Neural crest cell (in vitro differentiated cells): ENCODE measurements at places on chromosomes 2 and 18.

DNA sequence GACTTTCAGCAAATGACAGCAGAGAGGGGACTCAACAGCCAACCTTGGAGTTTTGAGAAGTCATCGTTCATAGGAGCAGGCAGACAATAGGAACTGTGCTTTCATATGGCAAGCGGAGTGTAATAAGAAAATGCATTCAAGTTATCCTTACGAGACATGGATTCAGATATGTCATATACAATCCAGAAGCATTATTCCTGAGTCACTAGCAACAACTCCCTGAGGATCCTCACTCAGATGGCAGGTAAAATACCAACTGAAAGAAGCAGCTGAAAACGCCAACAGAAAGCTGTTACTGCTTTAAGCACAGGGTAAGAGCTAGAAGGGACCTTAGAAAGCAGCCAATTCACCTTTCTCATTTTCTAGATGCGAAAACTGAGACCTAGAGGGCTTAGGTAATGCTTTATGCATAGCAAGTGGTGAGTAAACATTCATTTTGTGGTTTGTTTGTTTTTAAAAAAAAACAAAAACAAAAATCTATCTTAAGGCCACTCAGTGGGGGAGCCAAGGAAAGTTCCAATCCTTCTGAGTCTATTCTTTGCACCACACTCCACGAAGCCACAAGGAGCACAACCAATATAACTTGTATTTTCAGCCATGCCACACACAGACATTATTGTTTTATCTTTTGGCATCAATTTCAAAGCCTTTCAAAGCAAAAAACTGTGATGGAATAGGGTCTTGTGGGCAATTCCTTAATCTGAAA lies 89.1 kb upstream of the RIOK3 start:
- no peak overlapping the region for H3K27ac ChIP-seq
- H3K36me3 ChIP-seq = peaks cover 5% of the 10 kb centered on the region
- no peak overlapping the region for H3K4me3 ChIP-seq
- H3K27me3 ChIP-seq = no peaks in the 10 kb centered on the region
- DNase-seq = no peak

DNA sequence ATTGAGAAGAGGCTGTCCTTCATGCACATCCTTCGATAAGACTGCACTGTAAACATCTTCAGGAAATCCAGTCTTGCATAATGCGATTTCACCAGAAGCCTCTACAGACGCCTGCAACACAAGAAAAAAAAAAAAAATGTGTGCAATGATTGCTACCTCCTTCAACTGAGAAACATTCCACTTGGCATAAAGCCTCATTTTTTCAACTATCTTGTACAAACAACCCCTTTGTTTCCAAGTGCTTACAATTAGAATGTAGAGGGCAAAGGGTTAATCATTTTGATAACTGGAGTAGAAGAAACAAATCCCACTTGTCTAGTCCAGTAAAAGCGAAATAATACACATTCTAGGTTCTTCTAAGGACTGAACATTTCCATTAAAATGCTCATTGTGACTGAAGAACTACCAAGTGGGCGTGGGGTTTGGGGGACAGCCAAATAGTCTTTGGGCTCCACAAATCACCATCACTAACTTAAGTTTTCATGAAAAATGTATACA lies 29.2 kb downstream of the CDH2 start:
- no peak overlapping the region for H3K27ac ChIP-seq
- DNase-seq = no peak
- peaks cover 3% of the 10 kb centered on the region for H3K36me3 ChIP-seq
- peaks cover 62% of the 10 kb centered on the region for H3K4me1 ChIP-seq

GRCh38 chr2:102660070-102660469 lies 40.7 kb downstream of the SLC9A2 start:
- H3K27ac ChIP-seq = no peak overlapping the region
- no peaks in the 10 kb centered on the region for H3K27me3 ChIP-seq
- H3K4me1 ChIP-seq = no peaks in the 10 kb centered on the region
- no peak for DNase-seq
- no peak overlapping the region for H3K4me3 ChIP-seq

GRCh38 chr18:59140302-59140885 lies 710 bp downstream of the SEC11C start:
- peaks cover 35% of the 10 kb centered on the region for H3K4me1 ChIP-seq
- peak overlapping the region; percentile 93 for H3K27ac ChIP-seq
- peak; percentile 4 for DNase-seq
- peak overlapping the region; percentile 82 for H3K4me3 ChIP-seq
- H3K27me3 ChIP-seq = peaks cover 31% of the 10 kb centered on the region

DNA sequence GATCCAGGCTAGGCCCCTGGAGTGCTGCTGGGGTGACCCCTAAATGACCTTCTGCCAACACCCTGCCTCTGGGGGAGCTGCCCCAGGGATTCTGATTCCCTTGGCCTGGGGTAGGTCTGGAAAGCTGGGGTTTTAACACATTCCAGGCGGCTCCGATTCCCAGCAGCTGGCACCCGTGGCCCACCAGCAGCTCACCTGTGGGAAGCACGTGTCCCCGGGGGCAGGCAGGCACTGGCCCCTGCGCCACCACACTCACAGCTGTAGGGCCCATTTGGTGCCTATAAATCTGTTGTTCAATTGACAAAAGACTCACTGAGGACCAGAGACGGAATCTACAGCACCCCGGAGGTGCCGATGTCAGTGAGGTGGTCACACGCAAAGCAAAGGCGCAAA lies 4.1 kb upstream of the KLHL30 start:
- H3K27me3 ChIP-seq = no peaks in the 10 kb centered on the region
- no peaks in the 10 kb centered on the region for H3K4me1 ChIP-seq
- no peak overlapping the region for H3K4me3 ChIP-seq
- DNase-seq = no peak
- H3K36me3 ChIP-seq = no peaks in the 10 kb centered on the region

- no peaks in the 10 kb centered on the region for H3K36me3 ChIP-seq
- peak overlapping the region; percentile 71 for H3K4me3 ChIP-seq
- H3K4me1 ChIP-seq = peaks cover 25% of the 10 kb centered on the region
- peaks cover 19% of the 10 kb centered on the region for H3K27me3 ChIP-seq
Observed at GRCh38 chr18:78813936-78814710, 165.5 kb upstream of the SALL3 start.

GRCh38 chr18:48399303-48400075 lies 9.7 kb downstream of the ZBTB7C start:
- peaks cover 33% of the 10 kb centered on the region for H3K27me3 ChIP-seq
- no peaks in the 10 kb centered on the region for H3K4me1 ChIP-seq
- no peak overlapping the region for H3K27ac ChIP-seq
- H3K36me3 ChIP-seq = no peaks in the 10 kb centered on the region

DNA sequence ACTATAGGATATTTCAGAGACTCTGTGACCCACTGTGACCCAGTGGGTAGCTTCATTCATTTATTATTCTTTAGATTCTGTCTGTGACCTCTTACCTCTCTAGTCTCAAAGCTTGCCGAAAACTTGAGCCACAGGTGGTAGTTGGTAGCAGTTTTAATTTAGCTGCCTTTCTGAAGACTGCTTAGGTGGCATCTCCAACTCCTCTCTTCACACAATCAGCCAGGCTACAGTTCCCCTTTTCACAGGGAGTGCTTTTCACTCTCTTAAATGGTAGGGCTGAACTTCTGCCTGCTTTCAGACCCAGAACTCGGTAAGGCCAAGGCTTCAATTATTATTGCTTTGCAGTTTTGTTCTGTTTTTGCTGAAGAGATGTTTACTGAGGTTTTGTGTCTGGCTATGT lies 349.6 kb downstream of the ARL6IP6 start:
- H3K27me3 ChIP-seq = no peaks in the 10 kb centered on the region
- H3K27ac ChIP-seq = no peak overlapping the region

- H3K36me3 ChIP-seq = no peaks in the 10 kb centered on the region
- no peak for DNase-seq
- H3K4me3 ChIP-seq = no peak overlapping the region
Observed at GRCh38 chr2:151395509-151396374, 14.0 kb upstream of the RIF1 start.

GRCh38 chr18:27270508-27270907 lies 85.4 kb upstream of the CHST9 start:
- no peak overlapping the region for H3K27ac ChIP-seq
- no peak overlapping the region for H3K4me3 ChIP-seq
- H3K27me3 ChIP-seq = no peaks in the 10 kb centered on the region
- DNase-seq = no peak

GRCh38 chr2:25145803-25146202 lies 22.6 kb downstream of the POMC start:
- H3K27me3 ChIP-seq = no peaks in the 10 kb centered on the region
- H3K36me3 ChIP-seq = peaks cover 15% of the 10 kb centered on the region
- H3K27ac ChIP-seq = no peak overlapping the region
- no peak for DNase-seq
- H3K4me1 ChIP-seq = no peaks in the 10 kb centered on the region

DNA sequence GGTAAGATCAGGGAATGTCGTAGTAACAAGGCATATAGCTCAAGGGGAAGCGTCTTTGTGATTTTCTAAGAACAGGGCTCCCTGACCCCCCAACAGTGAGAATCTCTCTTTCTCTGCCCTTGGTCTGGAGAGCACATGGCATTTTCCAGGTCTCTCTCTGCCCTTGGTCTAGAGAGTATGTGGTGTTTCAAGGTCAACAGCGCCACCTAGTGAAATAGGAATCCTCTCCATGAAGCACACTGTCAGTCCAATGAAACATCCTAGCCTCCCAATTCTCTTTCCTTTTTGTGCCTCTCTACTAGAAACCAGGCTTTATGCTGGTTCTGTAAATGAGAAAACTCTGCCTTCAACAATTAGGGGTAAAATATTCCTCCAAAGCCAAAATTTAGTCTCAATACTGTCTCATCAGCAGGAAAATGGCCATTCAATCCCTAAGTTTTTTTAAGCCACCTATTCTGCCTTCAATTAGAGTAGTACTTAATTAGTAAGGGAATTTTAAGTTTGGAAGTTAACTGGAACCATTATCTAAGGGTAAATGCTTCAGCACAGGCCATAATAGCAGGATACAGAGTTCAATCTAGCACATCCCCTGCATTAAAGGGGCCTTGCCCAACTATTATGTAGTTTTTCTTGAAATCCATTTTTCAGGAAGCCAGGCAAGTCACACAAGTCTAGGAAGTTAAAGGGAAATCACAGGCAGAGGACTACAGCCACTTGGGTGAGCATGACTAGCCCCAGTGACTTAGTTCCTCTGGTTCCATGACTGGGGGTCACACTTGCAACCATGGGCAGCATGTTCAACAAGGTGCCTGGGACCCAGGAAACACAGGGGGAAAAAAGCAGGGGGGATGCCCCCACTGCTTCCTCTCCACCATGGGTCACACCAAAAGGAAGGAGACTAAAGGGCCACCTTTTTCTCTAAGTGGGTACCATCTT lies 12.4 kb downstream of the DYM start:
- H3K36me3 ChIP-seq = peaks cover 49% of the 10 kb centered on the region
- H3K27me3 ChIP-seq = no peaks in the 10 kb centered on the region
- DNase-seq = peak; percentile 29

- H3K4me3 ChIP-seq = no peak overlapping the region
- no peak for DNase-seq
- H3K4me1 ChIP-seq = peaks cover 8% of the 10 kb centered on the region
- H3K27ac ChIP-seq = no peak overlapping the region
- H3K36me3 ChIP-seq = peaks cover 17% of the 10 kb centered on the region
- no peaks in the 10 kb centered on the region for H3K27me3 ChIP-seq
Observed at GRCh38 chr2:144718376-144718775, 198.5 kb upstream of the ZEB2 start.

GRCh38 chr2:158828378-158829164 lies 33.5 kb downstream of the DAPL1 start:
- no peaks in the 10 kb centered on the region for H3K36me3 ChIP-seq
- H3K27ac ChIP-seq = no peak overlapping the region
- no peak for DNase-seq
- no peaks in the 10 kb centered on the region for H3K4me1 ChIP-seq

DNA sequence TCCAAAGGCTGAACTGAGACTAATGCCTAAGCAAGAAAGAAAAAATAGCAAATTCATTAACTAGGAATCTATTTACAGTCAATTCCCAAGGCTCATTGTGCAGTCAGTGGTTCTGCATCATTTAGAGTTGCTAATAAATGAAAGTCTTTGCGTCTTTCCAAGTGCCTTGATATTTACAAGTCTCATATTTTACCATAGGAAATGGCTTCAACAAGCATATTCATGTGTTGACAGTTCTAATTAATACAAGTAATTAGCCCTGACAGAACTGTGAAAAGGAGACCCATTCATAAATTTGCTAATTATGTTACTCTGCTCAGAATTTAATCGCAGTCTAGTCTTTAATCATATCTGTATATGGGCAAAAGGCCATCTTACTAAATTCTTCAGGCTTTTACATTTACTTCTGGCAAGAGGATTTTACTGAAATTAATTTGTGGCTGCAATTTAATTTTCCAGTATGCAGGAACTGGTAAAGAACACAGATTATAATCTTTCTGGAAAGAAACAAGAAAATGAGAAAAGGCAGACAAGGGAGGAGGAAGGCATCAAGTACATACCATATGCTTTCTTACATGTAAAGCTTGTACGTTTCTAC lies 126.4 kb downstream of the RHBDD1 start:
- no peaks in the 10 kb centered on the region for H3K4me1 ChIP-seq
- H3K27ac ChIP-seq = no peak overlapping the region
- no peaks in the 10 kb centered on the region for H3K27me3 ChIP-seq
- no peak overlapping the region for H3K4me3 ChIP-seq
- peaks cover 11% of the 10 kb centered on the region for H3K36me3 ChIP-seq
- DNase-seq = no peak

GRCh38 chr2:121722479-121722878 lies 14.2 kb downstream of the NIFK start:
- DNase-seq = no peak
- H3K36me3 ChIP-seq = peaks cover 8% of the 10 kb centered on the region
- H3K27me3 ChIP-seq = no peaks in the 10 kb centered on the region
- no peaks in the 10 kb centered on the region for H3K4me1 ChIP-seq
- no peak overlapping the region for H3K27ac ChIP-seq

GRCh38 chr18:3916082-3916481 lies 466.1 kb downstream of the TGIF1 start:
- H3K4me1 ChIP-seq = no peaks in the 10 kb centered on the region
- H3K27ac ChIP-seq = no peak overlapping the region
- H3K27me3 ChIP-seq = no peaks in the 10 kb centered on the region

DNA sequence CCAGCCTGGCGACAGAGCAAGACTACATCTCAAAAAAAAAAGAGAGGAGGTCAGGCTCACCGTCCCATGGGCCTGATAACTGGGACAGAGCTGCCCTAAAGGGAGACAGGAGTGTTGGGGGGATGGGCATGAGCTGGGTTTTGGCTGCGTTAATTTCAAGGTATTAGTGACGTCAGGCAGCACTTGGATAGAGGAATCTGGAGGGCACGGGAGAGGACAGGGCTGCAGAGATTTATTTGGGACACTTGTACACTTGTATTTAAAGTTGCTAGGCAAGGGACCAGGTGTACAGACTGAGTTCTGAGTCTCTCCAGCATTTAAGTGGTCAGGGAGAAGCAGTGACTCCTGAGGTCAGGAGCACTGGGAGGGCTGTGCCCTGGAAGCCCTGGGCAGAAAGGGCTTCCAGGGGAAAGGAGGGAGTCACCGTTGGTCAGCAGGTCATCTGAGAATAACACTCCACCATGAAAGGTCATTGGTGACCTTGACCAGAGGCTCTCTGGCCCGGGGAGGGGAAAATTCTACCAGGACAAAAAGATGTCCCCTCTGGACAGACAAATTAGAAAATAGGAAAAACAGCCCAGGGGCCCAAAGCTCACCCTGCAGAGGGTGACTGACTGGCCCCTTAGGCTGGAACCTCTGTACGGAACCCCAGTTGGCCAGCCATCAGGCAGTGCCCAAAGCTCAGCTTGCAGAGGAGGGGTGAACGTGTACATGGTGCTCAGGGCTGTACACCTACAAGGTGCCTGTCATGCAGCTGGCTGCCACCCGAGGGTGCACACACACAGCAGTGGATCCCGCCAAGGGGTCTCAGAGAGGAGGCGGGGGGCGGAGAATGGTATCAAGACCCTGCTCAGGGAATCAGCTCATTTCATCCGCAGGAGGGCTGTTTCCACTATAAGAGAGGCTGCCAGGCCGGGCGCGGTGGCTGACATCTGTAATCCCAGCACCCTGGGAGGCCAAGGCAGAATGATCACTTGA lies 23.0 kb upstream of the CNNM3 start:
- no peaks in the 10 kb centered on the region for H3K27me3 ChIP-seq
- no peak for DNase-seq
- peaks cover 29% of the 10 kb centered on the region for H3K4me1 ChIP-seq
- H3K4me3 ChIP-seq = no peak overlapping the region
